Stimulated activated CD4-positive, alpha-beta T cell treated with anti-CD3 and anti-CD28 coated beads, Interleukin-1b, Interleukin-23, amount 100 ng/mL, for 48 hours (primary cell): ENCODE measurements at places on chromosomes 11 and 22.

DNA sequence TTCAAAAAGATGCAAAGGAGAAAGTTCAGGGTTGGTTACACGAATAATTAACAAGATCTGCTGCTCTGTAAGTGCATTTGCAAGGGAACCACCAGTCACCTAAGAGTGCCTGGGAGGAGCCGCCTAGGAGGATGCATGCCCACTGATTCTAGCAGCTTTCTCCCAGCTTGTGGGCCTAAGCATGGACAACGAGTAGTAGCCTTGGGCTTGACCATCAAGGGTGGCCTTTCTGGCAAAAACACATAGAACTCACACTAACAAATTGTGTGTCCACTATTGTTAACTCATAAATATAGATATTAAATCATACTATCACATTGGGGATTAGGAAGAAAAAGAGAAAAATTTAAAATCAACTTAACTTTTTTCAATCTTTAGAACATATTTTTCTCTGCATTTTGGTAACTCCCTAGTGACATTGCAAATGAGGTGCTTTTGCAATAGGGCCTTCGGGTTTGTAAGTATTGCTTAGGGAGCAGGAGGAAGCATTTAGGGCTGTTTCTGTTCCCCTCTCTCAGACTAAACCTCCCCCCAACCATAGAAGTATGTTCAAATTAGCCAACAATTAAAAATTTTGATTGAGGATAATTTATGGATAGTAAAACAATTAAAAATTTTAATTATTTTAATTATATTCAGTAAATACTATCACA, 57.3 kb upstream of the CEP295 start:
- no peak for DNase-seq

DNA sequence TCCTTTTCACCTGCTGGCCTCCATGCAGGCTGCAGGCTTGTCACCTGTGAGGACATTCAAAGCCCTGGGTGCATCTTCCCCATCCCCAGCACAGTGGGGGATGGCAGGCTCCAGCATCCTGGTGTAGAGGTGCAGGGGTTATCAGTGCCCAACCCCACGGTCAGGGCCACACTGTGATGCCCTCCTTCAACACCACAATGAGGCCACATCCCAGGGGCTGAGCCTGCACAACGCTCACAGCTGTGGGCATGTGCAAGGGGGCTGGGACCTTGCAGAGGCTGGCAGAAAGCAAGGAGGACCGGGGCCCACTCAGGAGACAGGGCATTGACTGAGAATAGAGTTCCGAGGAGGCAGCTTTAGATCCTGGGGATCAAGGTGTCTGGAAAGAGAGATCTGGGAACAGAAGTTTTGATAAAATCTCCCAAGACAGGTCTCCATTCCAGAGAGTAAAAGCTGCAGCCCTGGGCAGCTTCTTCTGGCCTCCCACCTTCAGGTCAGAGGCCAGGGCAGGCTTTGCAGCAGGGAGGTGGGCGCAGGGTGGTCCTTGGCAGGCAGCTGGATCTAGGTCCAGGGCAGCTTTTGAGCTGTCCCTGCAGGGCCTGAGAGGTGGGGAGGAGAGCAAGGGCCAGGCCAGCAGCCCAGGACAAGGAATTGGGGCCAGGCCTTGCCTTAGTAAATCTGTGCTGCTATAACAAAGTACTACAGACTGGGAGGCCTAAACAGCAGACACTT, 250.8 kb upstream of the B3GAT1 start:
- no peak for DNase-seq

DNA sequence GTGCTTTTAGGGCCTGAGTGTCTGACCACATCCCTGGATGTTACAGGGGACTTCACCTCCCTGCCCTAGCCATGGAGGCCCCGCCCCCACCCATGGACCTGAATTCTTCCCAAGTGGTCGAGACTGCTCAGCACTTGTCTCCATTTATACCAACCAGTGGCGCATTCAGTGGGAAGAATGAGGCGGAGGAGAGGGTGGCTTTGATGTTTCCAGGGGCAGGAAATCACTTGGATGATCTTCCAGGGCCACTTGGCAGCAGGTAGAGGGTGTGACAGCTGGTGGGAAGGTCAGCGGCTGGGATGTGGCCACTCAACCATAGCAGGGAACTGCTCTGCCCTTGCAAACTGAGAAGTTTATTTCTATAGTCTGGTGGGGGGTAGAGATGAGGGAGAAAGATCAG, 155.1 kb upstream of the BLID start:
- no peak for DNase-seq

- no peak for DNase-seq
These were observed 65.0 kb downstream of the LRP5 start for GRCh38 chr11:68377389-68377795.

GRCh38 chr11:33899400-33900037, 7.6 kb upstream of the LMO2 start:
- no peak for DNase-seq

DNA sequence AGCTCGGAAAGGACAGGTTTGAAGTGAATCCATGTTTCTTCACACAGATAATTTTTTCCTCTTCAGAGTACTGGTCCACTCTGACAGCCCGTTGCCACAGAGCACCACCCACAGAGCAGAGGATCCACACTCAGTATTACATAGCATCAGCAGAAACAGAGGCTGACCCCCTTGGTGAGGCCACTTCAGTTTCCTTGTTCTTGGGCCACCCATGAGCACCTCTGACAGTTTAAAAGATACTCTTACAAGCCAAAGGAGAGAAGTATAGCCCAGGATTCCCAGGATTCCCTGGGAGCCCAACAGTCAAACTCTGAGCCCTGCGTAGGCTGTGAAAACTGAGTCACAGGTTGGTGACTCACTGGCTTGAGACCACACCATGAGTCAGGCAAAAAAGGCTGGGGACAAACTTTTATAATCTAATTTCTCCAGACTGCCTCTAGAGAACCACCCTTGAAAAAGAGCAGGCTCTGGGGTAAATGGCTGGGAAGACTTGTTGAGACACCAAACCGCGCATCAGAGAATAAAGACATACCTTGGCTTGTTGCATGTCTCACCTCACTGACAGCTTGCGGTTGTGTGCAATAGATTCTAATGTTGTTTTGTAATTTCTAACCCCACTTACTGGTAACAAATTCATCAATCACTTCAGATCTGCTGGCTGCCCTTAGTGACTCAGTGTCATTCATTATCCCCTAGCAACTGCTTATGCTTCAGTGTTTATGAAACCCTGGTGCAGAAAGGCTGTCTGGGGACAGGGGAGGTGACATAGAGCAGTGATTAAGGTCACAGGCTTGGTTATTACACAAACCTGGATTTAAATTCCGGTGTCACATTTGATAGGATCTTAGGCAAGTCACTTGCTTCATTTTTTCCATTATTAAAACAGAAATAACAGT, 56.9 kb upstream of the PRSS23 start:
- peak; percentile 69 for DNase-seq

DNA sequence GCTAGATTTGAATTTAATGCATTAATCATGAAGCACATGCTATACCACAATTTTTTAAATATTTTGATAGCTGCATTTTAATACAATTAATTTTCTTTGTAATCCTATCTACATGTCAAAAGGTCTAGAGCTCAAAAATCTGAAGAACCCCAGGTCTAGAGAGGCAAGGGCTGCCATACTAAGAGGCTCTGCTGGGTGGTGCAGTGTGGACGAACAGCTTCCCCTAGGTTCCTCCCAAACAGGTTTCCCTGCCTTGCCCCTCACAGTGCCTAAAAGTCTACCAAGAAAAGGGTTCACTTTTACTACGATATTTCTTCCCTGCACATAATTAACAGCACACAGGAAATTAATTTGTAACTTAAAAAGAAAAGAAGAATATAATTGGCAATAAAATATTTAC, 681.1 kb downstream of the OPCML start:
- DNase-seq: no peak

DNA sequence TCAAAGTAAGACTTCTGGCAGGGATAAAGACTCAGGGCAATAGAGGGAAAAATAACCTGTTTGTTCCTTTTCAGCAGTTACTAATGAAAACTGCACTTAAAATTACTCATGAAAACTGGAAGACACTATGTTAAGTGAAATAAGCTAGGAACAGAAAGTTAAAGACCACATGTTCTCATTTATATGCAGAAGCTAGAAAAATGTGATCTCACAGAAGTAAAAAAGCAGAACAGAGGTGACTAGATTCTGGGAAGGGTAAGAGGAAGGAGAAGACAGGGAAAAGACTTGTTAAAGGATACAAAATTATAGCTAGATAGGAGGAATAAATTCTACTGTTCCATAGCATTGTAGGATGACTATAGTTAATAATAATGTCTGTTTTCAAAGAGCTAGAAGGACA, 22.2 kb downstream of the HPS5 start:
- no peak for DNase-seq

GRCh38 chr11:12166299-12167060, 56.1 kb downstream of the MICAL2 start:
- no peak for DNase-seq

DNA sequence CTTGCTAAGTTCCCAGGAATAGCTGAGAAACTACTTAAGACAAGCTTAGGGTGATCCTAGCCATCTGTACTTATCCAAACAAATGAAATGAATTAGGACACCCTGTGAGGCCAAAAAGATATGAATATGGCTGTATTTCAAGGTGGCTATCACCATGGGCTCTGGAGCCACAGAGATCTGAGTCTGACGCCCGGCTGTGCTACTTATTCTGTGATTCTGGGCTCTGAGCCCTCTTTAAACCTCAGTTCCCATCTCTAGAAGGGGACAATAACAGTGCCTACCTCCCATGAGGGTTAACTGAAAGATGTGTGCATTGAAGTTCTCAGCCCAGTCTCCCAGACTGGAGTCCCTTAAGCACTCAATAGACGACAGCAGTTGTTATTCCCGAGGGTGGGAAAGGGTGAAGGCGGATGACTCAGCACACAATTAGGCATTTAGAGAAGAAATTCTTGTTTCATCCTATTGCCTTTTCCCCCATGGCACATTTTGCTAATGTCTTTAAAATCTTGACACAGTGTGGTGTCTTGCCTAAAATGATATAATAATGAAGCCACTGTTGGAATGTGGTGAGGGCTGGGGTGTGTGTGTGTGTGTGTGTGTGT, 132.5 kb downstream of the ADAMTS15 start:
- no peak for DNase-seq

- DNase-seq: no peak
These were observed 82.5 kb upstream of the SORL1-AS1 start for GRCh38 chr11:121535129-121535796.

DNA sequence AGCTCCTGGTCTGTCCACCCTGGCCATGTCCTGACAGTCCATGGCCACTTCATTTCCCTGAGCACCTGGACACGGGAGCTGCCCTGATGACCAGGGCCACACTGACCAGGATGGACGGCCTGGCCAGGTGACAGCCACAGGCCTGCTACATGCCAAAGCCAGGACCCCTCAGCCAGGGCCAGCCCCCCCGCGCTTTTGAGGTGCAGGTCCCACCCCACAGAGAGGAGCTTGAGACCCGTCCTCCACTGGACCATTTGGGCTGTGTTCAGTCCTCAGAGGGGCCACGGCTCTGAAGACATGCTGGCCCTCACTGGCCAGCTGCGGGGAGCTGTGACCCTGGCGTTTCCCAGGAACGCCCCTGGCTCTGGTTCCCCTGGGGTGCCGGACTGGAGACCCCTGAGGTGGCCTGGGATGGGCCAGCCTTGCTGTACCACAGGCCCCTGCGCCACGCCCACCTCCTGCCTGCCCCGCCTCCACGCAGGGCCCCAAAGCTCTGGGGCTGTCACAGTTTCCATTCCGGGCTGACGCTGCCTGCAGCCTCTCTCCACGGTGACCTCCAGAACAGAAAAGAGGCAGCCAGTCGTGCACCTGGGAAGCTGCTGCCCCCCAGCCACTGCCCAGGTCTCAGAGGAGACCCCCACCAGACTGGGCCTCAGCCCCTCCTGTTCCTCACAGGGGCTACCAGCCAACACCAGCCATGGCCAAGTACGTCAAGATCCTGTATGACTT, 18.2 kb downstream of the EPS8L2 start:
- no peak for DNase-seq

- DNase-seq: no peak
These were observed 584.0 kb upstream of the RAG2 start for GRCh38 chr11:37182031-37182430.

GRCh38 chr11:64842851-64843685, 1.4 kb downstream of the CDC42BPG start:
- DNase-seq: no peak

DNA sequence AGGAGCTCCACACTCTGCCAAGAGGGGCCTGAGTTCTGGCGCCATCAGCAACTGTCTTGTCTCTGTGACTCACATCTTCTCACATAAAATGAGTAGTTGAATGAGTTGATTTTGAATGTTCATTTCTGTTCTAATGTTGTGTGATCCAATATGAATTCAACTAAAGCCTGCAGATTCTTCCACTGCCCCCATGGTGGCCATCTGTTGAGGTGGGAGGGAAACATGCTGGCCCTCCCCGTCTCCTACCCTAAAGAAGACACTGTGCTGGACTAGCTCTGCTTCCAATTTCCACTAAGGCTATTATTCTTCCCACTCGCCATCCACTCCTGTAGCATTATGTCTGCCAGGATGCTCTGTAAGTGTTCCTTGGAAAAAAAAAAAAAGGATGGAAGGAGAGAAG, 555.6 kb upstream of the LARGE1 start:
- DNase-seq: no peak
